ENCODE measurements at places on chromosomes 5 and 9. TPM values are rescaled to one million over a fixed set of nuclear protein-coding genes. Genes with fewer than 3 reads are reported as not detected.

SMIM32 gene
- not detected for total RNA-seq

GLDC gene
- 13.3 TPM for total RNA-seq

CDKN2B gene
- not detected for total RNA-seq

IRX1 gene
- total RNA-seq: not detected

TRMT10B gene
- total RNA-seq: 5.7 TPM

PPP1R2B gene
- total RNA-seq: not detected

SV2C gene
- not detected for total RNA-seq
